Ascending aorta (tissue), 2 donors: ENCODE measurements at places on chromosomes 16 and 17.
A peak's percentile ranks its signal among the peaks of the same experiment; 100 is the strongest.

- no peak for DNase-seq
These were observed 1.0 kb downstream of the EIF1 start for GRCh38 chr17:41689497-41690299.

GRCh38 chr17:58001461-58002124, 5.5 kb downstream of the SRSF1 start:
- DNase-seq: no peak

DNA sequence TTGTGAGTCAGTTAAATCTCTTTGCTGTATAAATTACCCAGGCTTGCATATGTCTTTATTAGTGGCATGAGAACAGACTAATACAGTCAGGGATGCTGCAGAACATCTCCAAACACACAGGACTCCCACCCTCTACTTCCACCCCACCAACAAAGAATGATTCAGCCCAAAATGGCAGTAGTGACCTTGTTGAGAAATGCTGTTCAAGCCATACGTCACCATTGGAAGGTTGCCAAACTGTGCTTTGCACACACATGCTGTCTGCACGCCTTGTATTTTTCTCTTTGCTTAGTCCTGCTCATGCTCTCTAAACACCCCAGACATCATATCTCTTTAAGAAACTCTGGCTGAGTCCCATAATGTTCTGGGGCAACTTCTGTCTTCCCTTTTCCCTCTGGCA, 589.6 kb downstream of the WWOX start:
- DNase-seq: no peak

DNA sequence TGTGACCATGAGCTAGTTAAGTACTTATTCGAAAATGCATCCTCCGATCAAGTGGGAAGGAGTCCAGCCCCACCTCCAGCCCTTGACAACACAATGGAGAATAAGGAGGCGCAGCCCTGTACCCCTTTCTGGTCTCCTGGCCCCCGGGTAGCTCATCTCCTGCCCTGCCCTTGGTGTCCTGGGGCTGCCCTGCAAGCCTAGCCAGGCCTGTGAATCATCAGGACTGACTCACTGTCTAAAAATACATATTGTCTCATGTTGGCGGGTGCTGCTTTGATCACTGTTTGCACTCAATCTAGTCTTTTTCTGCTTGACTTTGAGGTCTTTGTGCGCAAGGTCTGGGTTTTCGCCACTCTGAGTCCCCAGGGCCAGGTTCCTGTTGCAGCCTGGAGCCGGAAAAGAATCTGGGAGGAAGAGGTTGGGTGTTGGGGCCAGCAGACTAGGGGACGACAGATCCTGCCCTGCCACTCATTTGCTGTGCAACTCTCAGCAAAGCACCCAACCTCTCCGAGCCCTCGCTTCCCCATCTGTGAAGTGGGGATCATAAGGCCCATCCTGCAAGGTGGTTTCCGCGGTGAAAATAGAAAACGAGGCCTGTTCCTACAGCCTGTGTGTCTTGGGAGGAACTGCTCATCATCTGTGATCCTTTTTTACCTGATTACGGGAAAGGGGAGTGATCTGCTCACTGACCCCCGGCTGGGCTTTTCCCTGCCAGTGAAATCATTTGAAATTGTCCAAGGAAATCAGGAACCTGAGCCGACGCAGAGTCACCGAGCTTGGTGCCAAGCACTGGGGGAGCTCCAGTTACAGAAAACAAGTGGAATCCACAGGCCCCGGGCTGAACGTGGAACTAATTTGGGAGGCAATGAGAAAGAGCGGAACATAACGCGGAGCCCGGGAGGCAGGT, 230.4 kb downstream of the PARN start:
- peak; percentile 29 for DNase-seq

DNA sequence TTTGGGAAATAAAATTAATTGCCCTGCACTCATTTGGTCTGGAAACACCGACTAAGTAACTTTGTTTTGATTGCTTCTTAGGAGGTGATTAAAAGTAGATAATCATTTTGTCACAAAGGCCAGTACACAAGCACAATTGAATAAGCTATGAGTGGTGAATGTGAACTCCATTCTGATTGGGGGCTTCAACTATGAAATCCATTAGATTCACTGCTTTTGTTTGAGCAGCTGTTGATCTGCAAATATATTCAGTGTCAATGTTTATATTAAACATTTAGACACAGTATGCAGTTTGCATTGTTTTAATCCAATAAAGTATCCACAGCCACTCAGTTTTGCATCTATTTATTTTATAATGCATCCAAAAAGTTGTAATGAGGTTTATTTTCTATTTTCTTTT, 817.5 kb downstream of the CDH11 start:
- no peak for DNase-seq

GRCh38 chr17:45705123-45706009, 78.8 kb upstream of the CRHR1 start:
- DNase-seq: no peak

DNA sequence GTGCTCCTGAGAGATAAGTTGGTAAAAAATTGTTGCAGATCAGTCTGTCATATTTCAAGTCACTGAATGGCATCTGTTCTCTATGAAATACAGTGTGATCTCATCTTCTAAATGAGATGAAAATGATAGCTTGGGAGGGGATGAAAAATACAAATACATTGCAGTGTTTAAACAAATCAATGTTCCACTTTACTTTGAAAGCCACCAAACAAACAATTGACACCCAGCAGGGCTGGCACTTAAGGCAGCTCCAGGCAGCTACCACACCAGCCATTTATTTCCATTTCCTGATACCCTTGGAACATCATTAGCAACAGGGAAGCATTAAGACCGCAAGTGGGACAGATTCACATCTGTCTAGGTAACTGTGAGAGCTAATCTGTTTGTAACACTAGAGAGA, 827.6 kb upstream of the KIF2B start:
- no peak for DNase-seq

DNA sequence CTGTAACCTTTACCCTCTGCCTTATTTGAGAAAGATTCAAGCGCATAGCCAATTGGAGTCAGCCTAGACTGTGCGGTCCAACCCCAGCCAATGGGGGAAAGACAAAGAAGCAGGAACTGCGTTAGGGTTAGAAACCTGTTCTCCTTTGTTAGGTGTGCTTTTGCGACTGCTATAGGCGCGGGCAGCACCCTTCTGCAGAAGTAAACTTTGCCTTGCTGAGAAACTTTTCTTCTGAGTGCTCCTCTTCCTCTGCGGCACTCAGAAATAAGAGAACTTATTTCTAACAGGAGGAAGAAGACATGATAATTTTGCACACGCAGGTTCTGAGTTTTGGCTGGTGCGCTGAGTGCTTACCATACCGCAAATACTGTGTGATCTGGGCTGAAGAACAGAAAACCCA, 9.0 kb downstream of the TXNL4B start:
- no peak for DNase-seq

DNA sequence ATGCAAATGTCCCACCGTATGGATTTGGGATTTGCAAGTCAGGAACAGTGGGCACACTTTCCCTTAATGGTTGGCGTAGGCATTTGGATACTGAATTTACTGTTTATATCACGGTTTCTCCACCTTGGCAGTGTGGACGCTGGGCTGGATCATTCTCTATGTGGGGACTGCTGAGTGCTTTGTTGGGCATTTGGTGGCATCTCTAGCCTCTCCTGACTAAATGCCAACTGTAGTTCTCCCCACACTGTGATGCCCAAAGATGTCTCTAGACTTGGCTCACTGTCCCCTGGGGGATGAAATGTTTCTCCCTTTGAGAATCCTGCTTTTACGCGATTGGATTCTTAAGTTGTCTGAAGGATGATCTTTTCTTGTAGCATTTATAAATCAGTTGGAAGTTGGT, 49.0 kb downstream of the RBFOX1 start:
- DNase-seq: no peak

GRCh38 chr17:77237232-77238008, 96.7 kb downstream of the SEC14L1 start:
- DNase-seq: no peak

GRCh38 chr16:69853481-69853880, 91.3 kb downstream of the WWP2 start:
- DNase-seq: no peak

DNA sequence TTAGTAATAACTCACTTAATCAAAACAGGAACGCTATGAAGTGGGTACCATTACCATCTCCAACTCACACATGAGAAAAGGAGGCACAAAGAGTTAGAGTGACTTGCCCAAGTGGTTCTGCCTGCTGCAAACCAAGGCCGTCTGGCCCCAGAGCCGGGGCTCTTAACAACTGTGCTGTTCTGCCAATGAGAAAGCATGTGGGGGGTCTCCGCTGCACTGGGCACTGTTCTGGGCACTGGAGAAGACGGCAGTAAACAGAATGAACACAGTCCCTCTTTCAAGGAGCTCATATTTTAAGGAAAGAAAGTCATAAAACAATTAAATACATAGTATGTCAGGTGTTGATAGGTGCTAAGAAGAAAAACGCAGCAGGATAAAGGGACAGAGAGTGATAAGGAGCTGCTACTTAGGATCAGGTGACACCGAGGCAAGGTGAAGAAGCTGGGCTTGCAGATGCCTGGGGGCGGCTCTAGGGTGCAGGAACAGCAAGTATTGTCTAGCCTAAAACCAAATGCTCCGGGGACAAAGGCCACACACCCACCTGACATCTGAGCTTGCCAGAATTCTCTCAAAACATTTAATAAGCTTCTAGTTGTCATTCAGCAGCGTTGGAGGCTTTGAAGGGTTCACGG, 6.5 kb downstream of the STX8 start:
- DNase-seq: no peak

DNA sequence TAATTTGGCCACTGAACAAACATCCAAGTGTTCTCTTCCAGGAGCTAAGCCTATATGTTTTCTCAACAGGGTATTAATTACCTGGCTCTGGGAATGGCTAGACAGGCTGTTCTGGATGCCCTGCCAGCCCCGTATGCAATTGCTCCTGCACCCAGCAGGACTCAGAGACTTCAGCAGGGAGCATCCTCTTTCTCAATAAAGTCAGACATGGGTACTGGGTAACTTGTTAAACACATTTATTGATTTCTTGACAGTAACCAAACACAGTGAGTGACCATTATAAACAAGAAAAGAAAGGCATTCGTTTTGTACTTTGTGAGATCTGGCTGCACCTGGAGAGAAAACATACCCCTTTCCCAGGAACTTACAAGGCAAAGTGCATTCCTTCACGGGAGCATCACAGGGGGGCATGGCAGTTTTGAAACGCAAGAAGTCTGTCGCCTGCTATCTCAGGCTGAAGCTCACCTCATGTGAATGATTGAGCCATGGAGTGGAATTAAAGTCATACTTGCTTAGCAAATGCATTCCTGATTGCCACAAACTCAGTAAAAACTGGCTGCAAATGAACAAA, 369.8 kb downstream of the UTP18 start:
- no peak for DNase-seq

- no peak for DNase-seq
These were observed 767.6 kb upstream of the EEF2KMT start for GRCh38 chr16:5865236-5865635.

DNA sequence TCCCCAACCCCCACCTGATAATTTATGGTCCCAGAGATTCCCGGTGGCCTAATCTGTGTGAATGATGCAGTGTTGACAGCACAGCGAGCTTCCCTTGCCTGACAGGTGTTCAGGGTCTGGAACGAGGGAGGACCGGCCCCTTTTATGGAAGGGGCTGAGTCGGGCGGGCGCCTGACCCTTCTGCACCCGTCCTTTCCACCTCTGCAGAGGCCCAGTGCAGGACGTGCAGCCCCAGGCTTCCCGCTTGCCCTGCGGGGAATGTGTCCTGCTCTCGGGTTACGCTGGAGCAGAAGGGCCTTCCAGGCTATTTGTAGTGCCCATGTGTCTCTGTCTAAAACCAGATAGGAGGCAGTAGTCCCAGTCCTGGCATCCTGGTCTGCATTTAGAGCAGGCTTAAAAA, 16.2 kb downstream of the SMTNL2 start:
- no peak for DNase-seq

- DNase-seq: no peak
These were observed 5.5 kb downstream of the IGFBP4 start for GRCh38 chr17:40448639-40449261.

DNA sequence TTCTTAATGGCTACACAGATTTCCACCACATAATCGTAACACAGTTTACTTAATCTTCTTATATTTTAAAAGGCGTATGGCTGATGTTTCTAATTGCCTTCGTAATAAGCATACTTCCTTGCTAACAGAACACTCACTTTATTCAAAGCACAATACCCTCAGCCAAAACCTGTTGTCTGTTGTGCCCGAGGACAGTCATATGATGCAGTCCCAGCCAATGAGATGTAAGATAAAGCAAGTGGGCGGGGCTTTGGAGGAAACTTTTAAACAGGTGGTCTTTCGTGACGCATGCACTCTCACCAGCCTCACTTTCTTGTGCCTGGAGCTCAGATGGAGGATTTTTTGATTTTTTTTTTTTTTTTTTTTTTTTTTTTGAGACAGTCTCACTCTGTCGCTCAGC, 174.1 kb downstream of the ZFHX3 start:
- DNase-seq: no peak

- no peak for DNase-seq
These were observed 1.6 kb upstream of the KCNJ12 start for GRCh38 chr17:21374441-21375161.

GRCh38 chr16:51665436-51665998, 514.4 kb upstream of the SALL1 start:
- DNase-seq: no peak

GRCh38 chr16:83171396-83171795, 544.6 kb downstream of the CDH13 start:
- DNase-seq: no peak

- DNase-seq: no peak
These were observed 65.8 kb upstream of the CHMP6 start for GRCh38 chr17:80925688-80926335.

GRCh38 chr17:78324391-78325075, 35.3 kb downstream of the SOCS3 start:
- DNase-seq: peak; percentile 92

- no peak for DNase-seq
These were observed 19.3 kb downstream of the UNK start for GRCh38 chr17:75803883-75804282.

GRCh38 chr17:76822184-76822778, 45.9 kb upstream of the MGAT5B start:
- no peak for DNase-seq

GRCh38 chr17:19958023-19958422, 19.6 kb downstream of the AKAP10 start:
- DNase-seq: no peak

DNA sequence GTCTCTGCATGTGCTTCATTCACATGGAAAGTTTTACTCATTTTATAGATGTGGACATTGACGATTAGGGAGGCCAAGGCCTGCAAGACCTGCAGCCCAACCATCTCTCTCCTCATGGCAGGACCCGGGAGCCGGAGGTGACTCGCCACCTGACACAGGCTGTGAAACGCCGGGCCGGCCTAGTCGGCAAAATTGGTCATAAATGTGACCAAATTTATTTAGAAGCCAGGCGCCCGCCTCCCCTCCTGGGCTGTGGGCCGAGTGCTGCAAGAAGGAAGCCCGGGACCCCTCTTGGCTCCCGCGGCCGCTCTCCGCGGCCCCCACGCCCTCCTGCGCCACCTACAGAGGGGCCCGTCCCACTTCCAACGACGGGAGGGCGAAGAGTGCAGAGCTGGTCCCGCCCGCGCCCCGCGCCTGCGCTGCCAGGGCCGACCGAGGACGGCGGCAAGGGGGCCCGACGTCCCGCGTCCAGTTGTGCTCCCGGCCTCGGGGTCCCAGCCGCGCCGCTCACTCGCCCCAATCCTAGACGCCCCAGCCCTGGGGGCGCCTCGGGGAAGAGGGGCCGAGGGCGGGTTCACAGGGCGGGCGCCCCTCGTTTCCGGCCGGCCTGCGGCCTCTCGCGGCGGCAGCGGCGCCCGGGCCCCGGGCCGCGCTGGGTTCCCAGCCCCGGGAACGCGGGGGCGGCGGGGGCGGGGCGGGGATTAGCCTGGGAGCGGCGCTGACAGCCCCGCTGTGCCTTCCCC, 47.5 kb downstream of the WNT3 start:
- no peak for DNase-seq

GRCh38 chr16:64951193-64951592, 170.7 kb downstream of the CDH11 start:
- DNase-seq: no peak

- DNase-seq: peak; percentile 94
These were observed 8.5 kb downstream of the ITGA3 start for GRCh38 chr17:50064253-50065001.
